ENCODE measurements at places on chromosomes 2 and 18.
A peak's percentile ranks its signal among the peaks of the same experiment; 100 is the strongest.

GRCh38 chr2:160256507-160256906 lies 56.4 kb upstream of the ITGB6 start:
- no peak for DNase-seq

DNA sequence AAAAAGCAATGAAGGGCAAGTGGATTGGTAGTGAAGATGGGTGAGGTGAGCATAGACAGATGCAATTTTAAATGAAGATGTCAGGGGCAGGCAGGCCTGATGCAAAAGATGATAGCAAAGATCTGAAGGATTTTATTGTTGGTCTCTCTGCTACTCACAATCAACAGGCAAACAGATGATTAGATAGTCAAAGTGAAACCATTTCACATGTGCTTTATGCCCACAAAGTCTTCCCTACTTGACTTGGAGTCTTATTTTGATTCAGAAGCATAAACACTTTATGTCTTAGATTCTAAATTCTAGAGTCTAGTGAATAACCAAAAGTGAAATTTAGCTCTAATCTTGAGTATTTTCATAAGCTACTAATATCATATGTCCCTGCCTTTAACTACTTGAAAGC lies 153.8 kb upstream of the HNRNPA3 start:
- DNase-seq = no peak

DNA sequence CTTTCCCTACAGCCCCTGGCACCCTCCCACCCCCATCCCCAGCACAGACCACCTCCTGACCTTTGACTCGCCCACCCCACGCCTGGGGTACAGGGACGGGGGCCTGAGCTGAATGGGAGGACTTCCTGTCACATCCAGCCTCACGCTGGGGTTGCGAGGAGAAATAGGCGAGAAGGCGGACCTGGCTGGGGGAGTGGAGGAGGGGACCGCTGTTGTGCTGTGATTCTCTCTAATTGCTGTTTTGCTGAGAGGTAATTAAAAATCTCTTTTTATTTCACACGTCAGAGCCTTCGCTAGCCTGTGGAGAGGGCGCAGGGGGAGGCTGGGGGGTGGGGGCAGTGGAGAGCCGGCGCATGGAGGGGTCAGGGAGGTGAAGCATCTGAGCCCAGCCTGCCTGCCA lies 9.7 kb upstream of the ECEL1 start:
- no peak for DNase-seq

DNA sequence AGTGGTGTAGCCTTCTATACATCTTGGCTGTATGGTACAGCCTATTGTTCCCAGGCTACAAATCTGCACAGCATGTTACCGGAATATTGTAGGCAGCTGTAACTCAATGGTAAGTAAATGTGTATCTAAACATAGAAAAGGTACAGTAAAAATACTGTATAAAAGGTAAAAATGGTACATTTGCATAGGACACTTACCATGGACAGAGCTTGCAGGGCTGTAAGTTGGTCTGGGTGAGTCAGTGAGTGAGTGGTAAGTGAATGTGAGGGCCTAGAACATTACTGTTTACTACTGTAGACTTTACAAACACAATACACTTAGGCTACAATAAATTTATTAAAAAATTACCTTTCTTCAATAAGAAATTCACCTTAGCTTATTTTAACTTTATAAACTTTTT lies 3.7 kb upstream of the MRPS9 start:
- no peak for DNase-seq

DNA sequence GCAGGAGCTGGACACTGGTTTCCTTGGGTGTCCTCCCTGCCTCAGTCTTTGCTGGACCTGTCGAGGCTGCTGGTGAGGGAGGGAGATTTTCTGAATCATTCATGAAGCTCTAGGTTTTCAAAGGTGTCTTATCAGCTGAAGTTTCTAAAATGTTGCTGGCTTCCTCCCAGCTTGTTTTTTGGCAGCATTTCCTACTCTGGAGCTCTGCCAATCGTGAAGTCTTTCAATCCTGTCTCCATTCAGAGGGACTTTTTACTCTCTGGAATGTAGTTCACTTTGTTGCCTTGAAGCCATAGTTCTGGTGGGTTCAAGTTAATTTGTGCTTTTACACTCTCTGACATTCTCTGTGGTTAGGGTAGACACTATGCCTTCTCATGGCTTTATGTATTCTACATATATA lies 23.9 kb downstream of the SNTG2 start:
- DNase-seq = no peak

GRCh38 chr2:144374163-144374661 lies 145.7 kb downstream of the ZEB2 start:
- no peak for DNase-seq

GRCh38 chr2:157439824-157440186 lies 4.1 kb downstream of the CYTIP start:
- DNase-seq = no peak

DNA sequence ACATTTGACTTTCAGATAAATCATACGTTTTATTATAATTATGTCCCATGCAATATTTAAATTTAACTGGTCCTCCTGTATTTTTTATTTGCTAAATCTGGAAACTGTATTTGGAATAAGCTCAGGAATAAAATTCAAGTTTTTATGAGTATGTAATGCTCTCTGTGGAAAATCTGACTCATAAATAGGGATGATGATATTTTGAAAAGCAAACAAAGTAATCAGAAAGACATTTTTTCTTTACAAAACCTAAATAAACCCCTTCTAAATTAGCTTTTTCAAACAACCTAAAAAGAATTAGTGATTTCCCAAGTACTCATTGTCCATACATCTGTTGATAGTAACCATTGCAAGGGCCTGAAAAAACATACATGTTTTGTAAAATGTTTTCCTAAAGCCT lies 41.1 kb downstream of the ASB1 start:
- no peak for DNase-seq

DNA sequence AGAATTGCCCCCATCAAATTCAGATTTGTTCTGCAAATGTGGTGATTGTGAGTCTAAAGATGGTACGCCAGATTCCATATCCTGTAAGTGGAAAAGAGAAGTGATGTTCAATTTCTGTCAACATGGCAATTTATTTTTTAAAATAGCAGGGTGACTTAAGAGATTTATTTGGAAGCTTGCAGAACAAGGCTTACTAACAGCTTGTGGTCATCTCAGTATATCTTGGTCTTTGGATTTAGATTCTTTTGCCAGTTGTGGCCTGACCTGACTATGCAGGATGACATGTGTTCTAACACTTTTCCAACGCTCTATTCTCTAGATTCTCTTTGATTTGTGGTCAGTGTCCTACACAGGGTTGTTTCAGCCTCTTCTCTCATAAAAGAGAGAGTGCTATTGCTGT lies 74.4 kb downstream of the MAP3K20 start:
- DNase-seq = no peak

DNA sequence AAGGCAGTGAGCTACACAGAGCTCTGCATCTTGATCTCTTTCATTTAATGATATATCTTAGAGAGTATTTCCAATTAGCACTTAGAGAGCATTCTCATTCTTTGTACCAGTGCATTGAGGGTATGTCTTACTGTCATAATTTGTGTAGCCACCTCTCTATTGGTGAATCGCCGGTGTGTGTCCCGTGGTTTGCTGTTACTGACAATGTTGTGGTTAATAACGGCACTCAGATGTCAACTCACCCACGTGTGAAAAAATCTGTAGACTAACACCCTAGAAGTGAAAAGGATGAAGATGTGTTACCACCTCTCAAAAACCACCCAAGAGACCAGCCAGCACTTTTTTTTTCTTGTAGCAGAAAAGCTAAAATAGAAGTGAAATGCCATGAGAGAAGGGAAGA lies 37.1 kb downstream of the TEX51 start:
- DNase-seq = no peak

GRCh38 chr2:132581991-132582738 lies 87.8 kb downstream of the LYPD1 start:
- DNase-seq = no peak

DNA sequence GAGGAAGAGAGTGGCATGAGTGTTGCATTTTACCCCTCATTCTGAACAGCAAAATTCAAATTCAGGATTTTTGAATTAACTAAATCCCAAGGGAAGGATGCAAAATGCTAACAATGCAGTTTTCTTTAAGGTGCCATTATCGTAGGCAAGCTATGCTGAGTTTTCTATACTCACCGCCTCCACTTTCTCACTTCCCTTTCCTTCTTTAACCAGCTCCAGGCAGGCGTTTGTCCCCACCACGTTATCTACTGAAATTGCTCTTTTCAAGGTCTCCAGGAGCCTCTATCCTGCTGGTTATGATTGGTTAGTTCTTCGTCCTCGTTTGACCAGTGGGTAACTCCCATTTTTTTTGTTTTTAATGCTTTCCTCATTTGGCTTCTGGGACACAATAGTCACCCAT lies 1.8 kb upstream of the CPO start:
- no peak for DNase-seq

- DNase-seq = no peak
These were observed 263.5 kb upstream of the PXDN start for GRCh38 chr2:2007551-2008501.

DNA sequence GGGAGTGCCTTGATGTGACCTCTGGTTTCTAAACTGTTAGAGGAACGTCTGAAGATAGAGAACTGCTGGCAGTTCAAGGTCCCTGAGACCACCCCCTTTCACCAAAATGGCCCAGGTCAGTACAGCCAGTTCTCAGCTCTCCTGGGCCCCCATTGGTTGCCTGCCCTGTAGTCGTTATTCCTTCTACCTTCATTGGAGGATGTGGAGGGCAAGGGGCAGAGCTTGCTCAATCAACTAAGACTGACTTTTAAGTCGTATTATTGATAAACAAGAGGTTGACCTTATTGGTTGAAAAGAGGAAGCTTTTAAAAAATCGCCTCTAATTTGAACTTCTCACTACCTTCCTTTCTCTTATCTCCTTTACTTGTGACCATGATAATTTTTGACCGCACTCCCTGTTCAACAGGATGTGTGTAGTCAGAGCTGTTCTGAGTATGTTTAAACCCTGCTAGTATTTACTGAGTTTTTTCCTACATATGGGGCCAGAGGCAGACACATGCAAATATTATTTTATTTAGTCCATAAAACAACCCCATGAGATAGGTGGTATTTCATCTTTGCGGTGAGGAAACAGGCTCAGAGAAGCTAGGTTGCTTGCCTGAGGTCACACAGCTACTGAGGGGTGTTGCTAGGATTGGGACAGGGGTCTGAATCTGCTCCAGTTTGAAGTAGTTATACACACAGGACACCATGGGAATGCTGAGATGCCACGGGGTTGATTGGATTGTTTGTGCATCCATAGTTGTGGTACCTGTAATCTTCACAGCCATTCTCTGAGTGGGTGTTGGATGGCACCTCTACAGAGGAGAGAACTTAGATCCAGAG lies 65.9 kb downstream of the TMEM247 start:
- no peak for DNase-seq

DNA sequence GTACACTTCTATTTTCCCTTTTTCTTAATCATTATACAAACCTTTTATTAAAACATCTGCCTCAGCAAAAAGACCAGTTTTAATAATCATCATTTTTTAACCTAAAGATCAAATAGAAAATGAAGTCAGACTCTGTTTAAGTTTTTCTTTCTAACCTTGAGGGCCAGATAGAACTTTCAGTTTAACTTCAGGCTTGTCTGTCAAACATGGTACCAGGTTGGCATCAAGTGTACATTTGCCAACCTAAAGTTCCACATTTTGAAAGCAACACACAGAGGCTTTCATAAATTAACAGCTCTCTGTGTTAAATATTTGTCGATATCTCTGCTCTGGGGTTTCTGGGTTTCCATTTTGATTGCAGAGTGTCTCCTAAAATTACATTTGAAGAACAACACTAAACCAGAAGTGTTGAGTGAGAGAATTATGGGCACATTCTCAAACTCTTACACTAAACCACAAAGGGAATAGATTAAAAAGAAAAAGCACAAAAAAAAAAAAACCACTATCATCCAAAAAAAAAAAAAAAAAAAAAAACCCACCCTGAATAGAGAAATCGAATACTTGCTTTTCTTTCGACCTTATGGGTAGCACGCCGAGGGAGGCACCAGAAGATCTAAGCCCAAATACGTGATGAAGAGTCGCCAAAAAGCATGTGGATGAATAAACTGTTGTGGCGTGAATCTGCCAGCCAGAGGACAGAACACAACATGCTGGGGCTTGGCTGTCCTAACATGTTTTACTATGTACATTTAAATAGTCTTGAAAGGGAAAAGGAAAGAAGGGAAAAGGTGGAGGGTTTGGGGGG lies 166.2 kb downstream of the TCF4 start:
- DNase-seq = no peak

- DNase-seq = no peak
These were observed 45.1 kb downstream of the LBH start for GRCh38 chr2:30276455-30276911.

GRCh38 chr2:119305497-119306195 lies 61.0 kb downstream of the C2orf76 start:
- no peak for DNase-seq

DNA sequence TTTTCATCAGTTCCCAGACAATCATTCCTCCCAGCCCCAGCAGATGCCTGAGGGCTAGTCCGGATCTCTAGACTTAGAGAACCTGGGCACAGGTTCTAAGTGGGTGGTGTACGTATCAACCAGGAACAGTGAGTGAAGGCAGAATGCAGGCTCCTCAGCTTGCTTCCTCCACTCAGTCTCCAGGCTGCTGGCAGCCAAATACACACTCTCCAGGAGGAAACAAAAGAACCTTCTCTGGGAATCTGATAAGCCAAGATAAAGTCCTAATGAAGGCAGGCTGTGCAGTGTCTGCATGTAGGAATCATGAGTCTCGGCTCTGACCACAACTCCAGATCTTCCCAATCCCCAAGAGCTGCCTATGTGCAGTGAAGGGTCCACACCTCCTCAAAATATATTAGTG lies 245.7 kb downstream of the SP3 start:
- DNase-seq = no peak

GRCh38 chr2:176140513-176141317 lies 10.6 kb upstream of the HOXD4 start:
- peak; percentile 60 for DNase-seq

DNA sequence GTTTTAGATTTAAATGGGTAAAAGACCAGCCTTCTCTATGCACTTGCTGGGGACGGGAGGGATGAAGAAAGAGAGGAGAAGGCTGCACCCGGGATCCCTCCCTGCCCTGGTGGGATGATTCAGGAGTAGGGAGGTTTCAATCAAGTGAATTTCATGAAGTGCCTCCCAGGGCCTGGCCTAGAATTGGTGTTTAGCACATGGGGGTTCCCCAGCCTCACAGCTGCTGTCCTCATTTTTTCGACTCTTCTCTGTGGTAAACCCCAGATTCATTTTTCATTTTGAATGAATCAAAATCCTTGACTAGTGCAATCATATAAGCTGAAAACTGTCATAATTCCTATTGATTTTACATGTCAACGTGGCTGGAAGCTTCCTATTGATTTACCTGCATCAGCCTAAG lies 81.1 kb downstream of the LPIN1 start:
- no peak for DNase-seq

GRCh38 chr2:136305517-136306192 lies 187.7 kb upstream of the CXCR4 start:
- no peak for DNase-seq

DNA sequence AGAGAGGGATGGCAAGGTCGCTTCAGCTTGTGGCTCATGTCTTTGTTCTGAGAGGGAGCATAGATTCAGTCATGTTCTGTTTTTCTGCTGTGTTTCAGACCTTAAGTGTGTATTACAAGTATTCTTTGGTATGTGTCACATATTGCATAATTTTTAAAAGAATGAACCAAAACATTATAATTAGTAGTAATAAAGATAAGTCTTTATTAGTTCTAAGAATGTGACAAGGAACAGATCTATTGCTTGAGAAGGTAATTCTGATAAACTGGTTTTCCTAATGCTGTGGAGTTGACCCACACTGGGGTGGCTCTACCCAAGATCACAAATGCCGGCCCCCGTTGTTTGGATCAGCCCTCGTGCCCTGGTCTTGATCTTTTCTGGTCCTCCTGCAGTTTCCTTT lies 124.3 kb upstream of the FOSL2 start:
- no peak for DNase-seq

Measured in effector CD8-positive, alpha-beta T cell (primary cell).